ENCODE measurements at places on chromosomes 5 and 9.
A peak's percentile ranks its signal among the peaks of the same experiment; 100 is the strongest.

- DNase-seq = no peak
These were observed 35.6 kb downstream of the NNT start for GRCh38 chr5:43638546-43638945.

DNA sequence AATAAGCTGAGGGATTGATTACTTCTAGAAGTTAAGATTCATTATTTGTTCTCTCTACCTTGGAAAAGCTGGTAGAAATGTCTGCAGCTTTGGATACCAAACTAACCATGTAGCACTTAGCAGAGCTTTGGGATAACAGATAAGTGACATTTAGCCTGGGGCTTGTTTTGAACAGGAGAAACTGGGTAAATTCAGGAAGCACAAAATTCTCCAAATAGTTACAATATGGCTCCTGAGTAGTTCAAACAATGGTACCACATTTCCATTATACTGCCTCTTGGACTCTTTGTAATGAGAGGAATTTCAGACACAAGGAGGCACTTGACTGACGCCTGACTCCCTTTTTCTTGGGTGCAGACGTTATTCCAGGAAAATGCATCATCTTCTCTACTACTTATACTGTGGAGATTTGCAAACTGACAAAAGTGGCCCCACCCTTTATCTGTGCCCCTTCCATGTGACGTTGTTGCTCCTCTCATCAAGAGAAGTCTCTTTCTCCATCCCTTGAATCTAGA, 22.5 kb downstream of the PRUNE2 start:
- DNase-seq = no peak

DNA sequence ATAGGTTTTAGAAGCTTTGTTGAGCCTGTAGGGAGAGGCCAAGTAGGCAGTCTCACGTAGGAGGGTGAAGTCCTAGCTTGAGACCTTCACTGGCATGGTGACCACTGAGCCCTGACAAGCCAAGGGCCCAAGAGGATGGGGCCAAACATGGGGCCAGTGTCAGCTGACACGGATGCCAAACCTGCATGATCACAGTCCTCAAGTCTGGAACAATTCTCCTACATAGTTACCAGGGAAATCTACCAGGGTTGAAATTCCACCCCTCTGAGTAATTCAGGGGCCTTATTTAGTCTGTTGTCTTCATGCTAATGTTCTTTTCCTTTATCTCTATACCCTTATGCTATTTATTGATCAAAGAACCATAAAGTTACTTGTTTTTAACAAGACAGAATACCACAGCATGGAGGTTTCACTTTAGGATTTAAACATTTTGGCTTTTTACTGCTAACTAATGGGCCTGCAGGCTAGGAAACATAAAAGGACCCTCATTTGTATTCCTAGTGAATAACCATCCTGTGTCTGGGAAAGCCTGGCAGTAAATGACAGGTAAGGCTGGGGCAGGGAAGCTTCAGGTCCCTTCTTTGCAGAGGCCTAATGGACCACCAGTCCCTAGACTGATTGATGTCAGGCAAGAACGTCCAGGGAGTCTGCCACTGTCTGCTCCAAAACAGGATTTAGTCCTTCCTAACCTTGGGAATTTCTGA, 140.8 kb downstream of the FGF1 start:
- DNase-seq = no peak

- no peak for DNase-seq
These were observed 65.9 kb downstream of the PRKACG start for GRCh38 chr9:68947842-68948569.

DNA sequence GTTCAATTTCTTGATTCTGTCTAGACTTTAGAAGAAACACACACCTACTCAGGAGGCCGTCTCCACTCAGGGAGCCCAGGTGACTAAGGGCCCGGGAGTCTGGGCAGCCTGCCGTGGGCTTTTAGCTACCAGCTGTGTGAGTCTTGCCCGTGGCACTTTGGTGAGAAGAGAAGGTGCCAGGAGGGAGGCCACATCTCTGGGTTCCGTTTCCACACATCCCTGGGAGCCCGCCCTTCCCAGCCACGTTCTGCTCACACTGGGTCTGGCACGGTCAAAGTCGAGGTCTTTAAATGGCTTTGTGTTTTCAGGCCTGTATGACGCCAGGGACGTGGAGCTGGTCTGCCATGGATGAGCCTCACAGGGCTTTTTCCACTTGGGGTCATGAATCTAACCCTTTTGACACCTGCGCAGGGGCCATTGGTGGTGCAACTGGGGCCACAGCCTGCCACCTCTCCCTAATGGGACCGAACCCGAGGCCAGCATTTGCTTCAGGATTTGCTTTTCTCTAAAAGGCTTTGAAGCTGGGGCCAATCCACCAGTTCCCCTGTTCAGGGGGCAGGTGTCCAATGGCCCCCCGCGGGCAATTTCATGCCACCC, 17.2 kb upstream of the FCN2 start:
- no peak for DNase-seq

- DNase-seq = no peak
These were observed 1.6 kb downstream of the NREP start for GRCh38 chr5:111755345-111755941.

DNA sequence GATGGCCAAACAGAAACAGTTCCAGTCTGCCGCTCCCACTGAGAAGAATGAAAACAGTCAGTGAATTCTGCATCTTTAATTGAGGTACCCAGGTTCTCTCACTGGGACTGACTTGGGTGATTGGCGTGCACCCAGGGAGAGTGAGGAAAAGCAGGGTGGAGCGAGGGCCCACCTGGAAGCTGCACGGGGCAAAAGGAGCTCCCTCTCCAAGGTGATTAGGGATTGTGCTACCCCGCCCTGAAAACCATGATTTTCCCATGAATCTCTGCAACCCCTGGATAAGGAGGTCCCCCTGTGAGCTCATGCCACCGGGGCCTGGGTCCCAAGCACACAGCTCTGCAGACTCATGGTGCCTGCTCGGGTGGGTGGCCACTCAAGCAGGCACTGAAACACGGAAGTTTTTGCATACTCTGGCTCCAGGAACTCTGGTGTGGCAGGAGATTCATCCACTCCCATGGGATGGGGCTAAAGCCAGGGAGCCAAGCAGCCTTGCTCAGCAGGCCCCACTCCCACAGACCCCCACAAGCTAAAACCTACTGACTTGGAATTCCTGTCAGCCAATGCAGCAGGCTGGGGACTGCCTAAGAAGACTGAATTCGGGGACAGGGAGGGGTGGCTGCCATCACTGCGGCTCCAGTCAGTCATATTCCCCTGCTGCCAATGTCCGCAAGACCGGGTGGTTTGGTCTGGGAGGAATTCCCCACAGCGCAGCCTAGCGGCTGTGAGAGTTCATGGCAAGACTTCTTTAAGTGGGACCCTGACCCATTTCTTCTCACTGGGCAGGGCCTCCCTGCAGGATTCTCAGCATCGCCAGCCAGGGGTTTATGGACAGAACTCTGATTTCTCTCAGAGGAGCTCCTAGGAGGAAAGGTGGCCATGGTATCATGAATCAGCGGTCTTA, 652.2 kb upstream of the RGMB start:
- no peak for DNase-seq

DNA sequence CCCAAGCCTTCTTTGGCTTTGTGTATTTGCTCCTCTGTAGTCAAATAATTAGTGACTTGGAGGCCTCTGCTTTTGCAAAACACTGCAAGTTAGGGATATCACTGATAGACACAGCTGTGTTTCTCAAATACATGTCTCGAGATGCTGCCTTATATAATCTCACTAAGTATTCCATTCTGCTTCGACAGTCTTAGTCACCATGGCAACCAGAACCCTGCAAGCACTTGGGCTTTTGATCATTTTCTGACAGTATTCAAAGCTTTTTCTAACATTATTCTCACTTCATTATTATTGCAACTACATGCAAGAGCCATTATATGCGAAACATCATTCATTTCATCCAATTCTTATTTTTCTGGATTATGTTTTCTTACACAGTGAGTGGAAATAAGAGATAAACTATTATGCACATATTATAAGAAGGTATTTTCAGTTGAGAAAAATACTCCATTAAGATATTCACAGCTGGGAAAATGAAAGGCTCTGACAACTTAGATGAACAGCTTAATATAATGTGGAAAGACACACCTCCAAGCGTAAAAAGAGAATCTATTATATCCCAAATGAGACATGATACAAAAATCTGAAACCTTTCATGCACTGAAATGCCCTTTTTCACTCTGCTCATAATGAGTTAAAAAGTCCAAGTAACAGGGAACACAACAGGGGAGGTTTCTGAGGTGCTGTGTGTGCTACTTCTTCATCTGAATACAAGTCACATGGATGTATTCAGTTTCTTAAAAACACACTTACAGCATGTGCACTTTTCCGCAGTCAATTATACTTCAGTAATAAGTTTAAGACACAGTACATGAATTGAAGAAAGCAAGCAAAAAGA, 93.9 kb downstream of the SCAI start:
- DNase-seq = no peak

DNA sequence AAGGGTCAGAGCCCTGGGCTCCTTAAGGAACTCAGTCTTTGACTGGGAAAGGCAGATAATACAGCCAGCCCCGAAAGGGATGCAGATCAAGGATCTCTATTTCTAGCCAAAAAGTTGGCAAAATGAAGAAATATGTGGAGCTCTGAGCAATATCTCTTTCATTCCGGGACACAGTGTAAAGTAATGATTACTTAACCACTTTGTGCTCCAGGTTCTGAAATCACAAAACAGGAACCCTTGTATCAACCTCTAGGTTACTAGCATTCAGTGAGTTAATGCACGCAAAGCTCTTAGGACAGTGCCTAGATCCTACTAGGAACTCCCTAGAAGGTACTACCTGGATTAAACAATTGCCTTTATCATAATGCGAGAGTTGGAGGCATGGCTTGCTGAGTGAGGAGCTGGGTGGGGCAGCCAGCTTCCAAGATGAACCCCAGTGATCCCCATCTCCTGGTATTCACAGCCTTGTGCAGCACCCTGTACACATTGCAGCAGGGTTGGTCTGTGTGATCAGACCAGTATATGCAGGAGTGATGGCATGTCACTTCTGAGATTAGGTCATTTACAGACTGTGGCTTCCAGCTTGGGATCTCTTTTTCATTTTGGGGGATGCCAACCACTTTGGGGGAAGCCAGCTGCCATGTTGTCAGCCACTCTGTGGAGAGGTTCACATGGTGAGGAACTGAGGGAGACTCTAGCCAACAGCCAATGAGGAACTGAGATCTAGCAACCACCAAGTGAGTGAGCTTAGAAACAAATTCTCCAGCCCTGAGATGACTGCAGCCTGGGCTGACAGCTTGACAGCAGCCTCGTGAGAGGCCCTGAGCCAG, 103.1 kb upstream of the SLC44A1 start:
- no peak for DNase-seq

DNA sequence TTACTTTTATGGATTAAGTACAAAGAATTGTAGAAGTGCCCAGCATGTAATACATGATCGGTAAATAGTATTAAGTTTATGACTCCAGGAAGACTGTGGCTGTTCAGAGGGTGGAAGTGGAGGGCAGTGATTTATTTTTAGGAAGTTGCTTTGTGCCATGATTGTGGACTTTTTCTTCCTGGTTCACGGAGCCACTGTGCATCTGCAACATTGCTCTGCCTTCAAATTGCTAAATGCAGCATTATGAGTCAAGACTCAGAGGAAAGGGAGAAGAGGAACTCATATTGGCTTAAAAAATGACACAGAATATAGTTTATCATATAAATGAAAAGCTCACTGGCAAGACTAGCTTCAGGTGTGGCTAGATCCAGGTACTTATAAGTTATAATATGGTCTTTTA, 301.5 kb downstream of the KCTD16 start:
- DNase-seq = no peak

GRCh38 chr9:103152473-103152872, 157.3 kb downstream of the CYLC2 start:
- no peak for DNase-seq

DNA sequence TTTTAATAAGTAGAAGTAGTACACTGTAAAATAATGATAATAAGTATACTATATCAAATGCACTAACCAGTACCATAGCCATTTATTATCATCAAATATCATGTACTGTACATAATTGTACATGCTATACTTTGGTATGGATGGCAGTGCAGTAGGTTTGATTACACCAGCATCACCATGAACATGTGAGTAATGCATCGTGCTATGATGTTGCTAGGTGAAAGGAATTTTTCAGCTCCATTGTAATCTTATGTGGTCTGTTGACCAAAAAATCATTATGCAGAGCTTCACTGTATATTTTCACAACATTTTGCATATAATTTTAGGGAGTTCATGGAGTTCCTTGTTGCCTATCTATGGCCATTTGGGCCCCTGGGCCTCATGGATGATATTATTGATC, 72.2 kb upstream of the HMHB1 start:
- DNase-seq = no peak

DNA sequence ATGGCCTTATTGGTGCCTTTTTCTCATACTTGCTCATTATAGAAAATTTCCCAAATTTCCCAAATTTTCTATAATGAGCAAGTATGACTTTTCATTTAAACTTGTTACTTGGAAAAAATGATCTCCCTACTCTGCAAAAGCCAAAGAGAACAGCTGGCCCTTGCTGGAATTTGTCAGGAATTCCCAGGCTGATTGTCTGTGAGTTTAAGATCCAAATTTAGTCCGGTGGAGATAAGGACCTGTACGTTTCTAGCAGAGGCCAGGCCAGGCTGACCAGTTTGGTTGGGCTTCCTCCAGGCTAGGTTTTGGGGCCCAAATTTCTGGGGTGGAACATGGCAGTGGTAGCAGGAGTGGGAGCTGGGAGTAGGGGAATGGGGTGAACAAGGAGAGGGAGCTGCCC, 51.9 kb downstream of the NEURL1B start:
- DNase-seq = no peak

- no peak for DNase-seq
These were observed 8.1 kb downstream of the MCIDAS start for GRCh38 chr5:55218967-55219366.

DNA sequence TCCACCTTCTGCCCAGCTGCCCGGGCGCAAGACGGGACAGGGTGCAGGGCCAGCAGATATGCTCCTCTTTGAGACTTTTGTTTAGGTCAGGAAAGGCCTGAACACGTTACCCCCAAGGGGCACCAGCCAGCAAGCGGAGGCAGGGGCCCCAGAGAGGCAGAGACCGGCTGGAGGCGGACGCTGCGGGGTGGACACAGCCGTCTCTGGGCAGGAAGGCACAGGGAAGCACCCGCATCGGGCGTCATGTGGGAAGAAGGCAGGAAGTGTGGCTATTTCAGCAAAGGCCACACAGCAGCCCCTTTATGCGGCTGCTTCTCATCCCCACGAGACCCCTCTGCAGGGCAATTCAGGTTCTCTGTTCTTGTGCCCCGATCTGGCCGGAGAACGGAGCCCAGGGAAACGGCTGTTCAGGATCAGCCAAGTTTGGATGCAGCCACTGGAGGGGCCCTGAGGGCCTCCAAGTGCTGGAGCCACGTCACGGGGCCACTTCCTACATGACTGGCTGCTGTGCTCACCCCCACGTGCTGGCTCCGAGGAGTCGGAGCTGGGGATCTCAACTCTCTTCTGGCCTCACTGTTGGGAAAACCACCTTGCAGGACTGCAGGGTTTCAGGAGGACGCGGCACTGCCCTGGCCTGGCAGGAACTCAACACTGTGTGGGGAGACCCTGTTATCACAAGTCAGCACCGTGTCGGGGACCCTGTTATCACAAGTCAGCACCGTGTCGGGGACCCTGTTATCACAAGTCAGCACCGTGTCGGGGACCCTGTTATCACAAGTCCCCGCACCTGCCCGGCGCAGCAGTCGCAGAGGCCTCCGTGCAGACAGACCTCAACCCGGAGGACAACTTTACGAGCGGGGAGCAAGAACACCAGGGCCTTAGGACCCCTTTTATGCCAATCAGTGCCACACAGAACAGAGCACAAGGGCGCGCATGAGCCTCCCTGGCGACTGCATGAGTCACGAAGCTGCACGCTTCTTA, 44.4 kb downstream of the SLC12A7 start:
- no peak for DNase-seq

- peak; percentile 79 for DNase-seq
These were observed 266.8 kb downstream of the CWC27 start for GRCh38 chr5:65035211-65036206.

GRCh38 chr5:142585451-142585850, 100.4 kb downstream of the FGF1 start:
- no peak for DNase-seq

Data from stimulated activated CD8-positive, alpha-beta memory T cell treated with anti-CD3 and anti-CD28 coated beads, Interleukin-15, amount 100 ng/mL, for 48 hours (primary cell).